Left renal cortex interstitium (tissue), 4 donors: ENCODE measurements at places on chromosomes 12 and 14.

GRCh38 chr14:24312736-24313507, 1.6 kb downstream of the LTB4R start:
- no peak for DNase-seq

GRCh38 chr14:103520657-103521437, 1.8 kb downstream of the CKB start:
- no peak for DNase-seq

DNA sequence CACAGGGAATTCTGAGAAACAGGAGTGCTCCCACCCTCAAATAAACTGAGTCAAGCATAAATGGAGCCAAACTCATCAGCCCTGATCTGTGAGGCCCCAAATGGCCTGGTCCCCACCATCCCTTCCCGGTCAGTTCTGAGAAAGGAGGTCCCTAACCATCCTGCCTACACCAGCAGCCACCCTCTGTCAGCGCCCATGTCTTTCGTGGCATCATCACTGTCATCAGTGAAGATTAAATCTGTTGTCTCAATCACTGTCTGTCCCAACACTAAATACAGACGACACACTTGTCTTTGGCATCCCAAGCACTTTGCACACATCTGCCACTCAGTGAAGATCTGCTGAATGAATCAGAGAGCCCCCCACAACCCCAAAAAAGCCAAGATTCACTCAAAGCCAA, 22.4 kb downstream of the VPS37B start:
- DNase-seq = no peak

DNA sequence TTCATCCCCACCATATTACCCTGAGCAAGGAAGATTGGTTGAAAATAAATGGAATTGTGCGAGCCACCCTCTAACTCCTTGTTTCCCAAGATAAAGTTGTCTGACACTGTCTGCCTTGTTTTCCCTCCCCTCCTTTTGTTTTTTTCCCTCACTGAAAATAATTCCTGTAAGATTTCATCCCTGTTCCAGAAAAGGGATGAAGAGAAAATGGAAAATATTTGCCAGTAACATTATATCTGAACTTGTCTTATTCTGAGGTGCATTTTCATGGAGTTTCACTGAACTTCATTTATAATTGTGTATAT, 17.3 kb downstream of the OR9K2 start:
- DNase-seq = no peak

- DNase-seq = no peak
Measured at GRCh38 chr12:4506870-4507269, 31.8 kb upstream of the RAD51AP1 start.

DNA sequence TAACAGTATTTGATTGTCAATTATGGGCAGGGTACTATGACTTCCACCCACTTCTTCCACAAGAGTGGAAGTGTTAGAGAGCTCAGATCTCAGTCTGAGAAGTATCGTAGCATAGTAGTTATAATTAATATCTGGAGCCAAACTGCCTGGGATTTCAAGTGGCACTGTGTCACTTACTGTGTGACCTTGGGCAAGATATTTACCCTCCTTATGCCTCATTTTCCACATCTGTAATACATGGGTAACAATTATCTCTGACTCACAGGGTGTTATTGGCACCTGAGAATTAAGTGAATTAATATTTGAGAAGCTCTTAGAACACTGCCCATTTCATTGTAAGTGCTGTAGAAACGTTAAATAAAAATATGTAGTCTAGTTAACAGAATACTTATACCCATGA, 11.5 kb downstream of the RAB21 start:
- no peak for DNase-seq

- DNase-seq = no peak
Measured at GRCh38 chr12:2284321-2284813, 231.6 kb downstream of the CACNA1C start.

DNA sequence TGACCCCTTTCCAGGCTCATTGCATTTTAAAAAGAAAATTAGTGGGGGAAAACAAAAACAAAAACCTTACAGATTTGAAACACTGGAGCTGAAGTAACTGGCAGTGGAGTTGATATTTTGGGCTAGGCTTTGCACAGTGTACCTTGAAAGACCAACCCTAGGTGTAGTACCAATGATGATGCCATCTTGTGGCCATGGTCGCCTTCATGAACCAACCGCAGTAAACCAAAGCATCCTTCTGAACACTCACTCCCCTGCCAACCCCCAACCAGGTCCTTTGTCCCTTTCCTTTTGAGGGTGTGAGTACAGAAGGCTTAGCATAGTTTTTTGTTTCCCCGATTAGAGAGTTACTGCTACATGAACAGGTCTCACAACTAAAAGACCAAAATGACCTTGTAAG, 5.9 kb downstream of the TOMM20L start:
- no peak for DNase-seq

GRCh38 chr14:21091821-21092272, 6.6 kb downstream of the ZNF219 start:
- no peak for DNase-seq

GRCh38 chr12:76813265-76813664, 49.4 kb downstream of the ZDHHC17 start:
- no peak for DNase-seq
